A673 (cell line): ENCODE measurements at places on chromosomes 12 and 14. TPM values are rescaled to one million over a fixed set of nuclear protein-coding genes. Genes with fewer than 3 reads are reported as not detected.

DNA sequence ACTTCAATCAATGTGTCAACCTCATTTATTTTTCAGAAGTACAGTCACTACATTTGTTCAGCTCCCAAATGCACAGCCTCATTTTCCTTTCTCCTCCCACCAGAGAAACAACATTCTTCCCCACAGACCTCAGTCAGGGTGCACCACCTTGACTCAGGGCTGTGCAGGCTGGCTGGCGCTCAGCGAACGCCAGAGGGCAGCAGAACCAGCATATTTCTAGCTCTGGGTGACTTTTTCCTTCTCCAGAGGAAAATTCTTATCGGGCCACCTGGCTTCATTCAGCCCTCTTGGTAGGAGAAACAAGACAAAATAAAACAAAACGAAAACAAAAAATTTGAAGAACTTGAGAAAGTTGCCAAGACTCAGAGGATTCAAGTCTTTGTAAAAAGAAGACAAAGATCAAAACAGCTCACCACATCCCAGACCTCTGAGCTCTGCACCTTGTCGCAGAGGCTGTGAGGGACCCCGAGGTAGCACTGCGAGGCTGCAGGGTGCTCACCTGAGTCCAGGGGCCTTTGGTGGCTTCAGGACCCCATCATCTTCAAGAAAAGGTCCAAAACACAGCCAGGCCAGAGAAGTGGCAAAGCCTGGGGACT is 33.7 kb downstream of the PAH start:
- DNase-seq, result peak; percentile 57
- H3K27ac ChIP-seq, result no peak overlapping the region
- no peaks in the 10 kb centered on the region for H3K36me3 ChIP-seq

TAS2R9 gene
- total RNA-seq, result not detected in 2 replicates

RD3L gene
- not detected in 2 replicates for total RNA-seq

ALG10B gene
- total RNA-seq, result 12.1 and 13.8 TPM in 2 replicates

GRCh38 chr12:101297661-101298060 is 17.8 kb downstream of the UTP20 start:
- no peak overlapping the region for H3K4me3 ChIP-seq
- H3K27me3 ChIP-seq, result no peaks in the 10 kb centered on the region
- H3K4me1 ChIP-seq, result no peaks in the 10 kb centered on the region
- no peak overlapping the region for H3K27ac ChIP-seq
- peaks cover 39% of the 10 kb centered on the region for H3K36me3 ChIP-seq
- no peak for DNase-seq

GRCh38 chr12:139585-139984 is 73.0 kb downstream of the IQSEC3 start:
- H3K27me3 ChIP-seq, result peaks cover 28% of the 10 kb centered on the region
- no peaks in the 10 kb centered on the region for H3K4me1 ChIP-seq
- H3K4me3 ChIP-seq, result no peak overlapping the region

DNA sequence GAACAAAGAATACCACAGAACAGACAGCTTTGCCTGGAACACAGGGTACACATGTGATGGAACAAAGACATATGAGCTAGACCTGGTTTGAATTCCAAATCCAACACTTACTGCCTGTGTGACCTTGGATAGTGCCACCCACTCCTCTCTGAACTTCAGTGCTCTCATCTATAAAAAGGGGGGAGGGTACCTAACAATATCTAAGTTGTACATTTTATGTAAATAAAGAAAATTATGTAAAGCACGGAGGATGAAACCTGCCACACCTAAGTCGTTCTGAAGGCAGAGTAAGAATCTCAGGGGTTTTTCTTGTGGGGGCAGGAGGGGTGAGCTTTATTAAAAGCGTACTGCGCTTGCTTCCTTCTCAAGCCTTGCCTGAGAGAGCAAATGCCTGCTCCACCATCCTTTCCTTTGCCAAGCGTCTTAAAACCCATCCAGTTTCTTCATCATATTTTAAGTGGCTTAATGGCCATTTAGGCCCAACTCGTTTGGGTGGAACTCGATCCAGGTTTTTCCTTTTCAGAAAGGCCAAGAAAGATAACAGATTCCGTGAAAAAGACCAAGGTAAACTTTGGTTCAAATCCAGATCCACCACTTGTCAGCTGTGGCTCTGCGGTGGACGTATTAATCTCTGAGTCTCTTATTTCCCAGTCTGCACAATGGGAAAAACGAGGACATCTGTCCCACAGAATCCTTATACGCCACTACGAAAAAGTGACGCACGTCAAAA is 946 bp downstream of the DDX24 start:
- peaks cover 38% of the 10 kb centered on the region for H3K36me3 ChIP-seq
- peak overlapping the region; percentile 95 for H3K27ac ChIP-seq
- peak; percentile 52 for DNase-seq
- H3K4me1 ChIP-seq, result peaks cover 12% of the 10 kb centered on the region

DNA sequence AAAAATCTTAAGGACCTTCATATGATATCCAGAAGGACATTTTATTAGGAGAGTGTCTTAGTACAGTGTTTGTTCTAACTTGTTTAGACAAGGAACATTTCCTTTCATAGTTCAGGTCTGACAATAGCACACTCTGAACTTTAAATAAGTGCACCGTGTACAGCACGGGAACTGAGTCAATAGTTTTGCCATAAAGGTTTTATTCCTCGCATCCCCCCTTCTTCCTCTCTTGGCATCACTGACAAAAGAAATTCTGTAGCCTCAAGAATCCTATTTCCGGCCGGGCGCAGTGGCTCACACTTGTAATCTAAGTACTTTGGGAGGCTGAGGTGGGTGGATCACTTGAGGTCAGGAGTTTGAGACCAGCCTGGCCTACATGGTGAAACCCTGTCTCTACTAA is 58.3 kb downstream of the TMCC3 start:
- DNase-seq, result no peak
- no peak overlapping the region for H3K4me3 ChIP-seq
- no peak overlapping the region for H3K27ac ChIP-seq
- no peaks in the 10 kb centered on the region for H3K27me3 ChIP-seq
- H3K36me3 ChIP-seq, result no peaks in the 10 kb centered on the region
- no peaks in the 10 kb centered on the region for H3K4me1 ChIP-seq

DNA sequence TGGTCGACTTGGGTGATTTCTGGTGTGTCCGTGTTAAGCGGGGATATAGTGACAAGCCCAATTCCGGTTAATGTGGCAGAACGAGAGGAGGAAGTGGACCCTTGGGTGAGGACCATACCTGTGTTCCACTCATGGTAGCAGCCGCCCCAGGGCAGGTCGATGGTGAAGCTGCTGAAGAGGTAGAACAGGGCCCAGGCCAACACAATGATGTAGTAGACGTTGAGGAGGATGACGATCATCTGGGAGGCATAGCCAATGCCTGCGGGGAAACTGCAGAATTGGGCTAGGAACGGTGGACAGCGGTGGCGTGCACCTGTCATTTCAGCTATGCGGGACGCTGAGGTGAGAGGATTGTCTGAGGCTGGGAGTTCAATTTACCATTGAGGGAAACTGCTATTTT is 20.1 kb downstream of the SLC6A13 start:
- H3K36me3 ChIP-seq, result no peaks in the 10 kb centered on the region
- no peak overlapping the region for H3K27ac ChIP-seq
- no peaks in the 10 kb centered on the region for H3K4me1 ChIP-seq
- H3K27me3 ChIP-seq, result no peaks in the 10 kb centered on the region

- no peaks in the 10 kb centered on the region for H3K4me1 ChIP-seq
- no peaks in the 10 kb centered on the region for H3K27me3 ChIP-seq
- H3K4me3 ChIP-seq, result no peak overlapping the region
- H3K27ac ChIP-seq, result no peak overlapping the region
- no peak for DNase-seq
These were observed 572.6 kb downstream of the SLC16A7 start for GRCh38 chr12:60168441-60168840.

- no peaks in the 10 kb centered on the region for H3K36me3 ChIP-seq
- no peak overlapping the region for H3K27ac ChIP-seq
- peaks cover 11% of the 10 kb centered on the region for H3K27me3 ChIP-seq
- no peak for DNase-seq
- no peak overlapping the region for H3K4me3 ChIP-seq
These were observed 88.3 kb upstream of the E2F7 start for GRCh38 chr12:77153706-77154105.

GRCh38 chr14:80718940-80719339 is 222.6 kb downstream of the CEP128 start:
- no peaks in the 10 kb centered on the region for H3K36me3 ChIP-seq
- no peaks in the 10 kb centered on the region for H3K4me1 ChIP-seq
- H3K27ac ChIP-seq, result no peak overlapping the region
- DNase-seq, result no peak
- no peaks in the 10 kb centered on the region for H3K27me3 ChIP-seq
- no peak overlapping the region for H3K4me3 ChIP-seq

DNA sequence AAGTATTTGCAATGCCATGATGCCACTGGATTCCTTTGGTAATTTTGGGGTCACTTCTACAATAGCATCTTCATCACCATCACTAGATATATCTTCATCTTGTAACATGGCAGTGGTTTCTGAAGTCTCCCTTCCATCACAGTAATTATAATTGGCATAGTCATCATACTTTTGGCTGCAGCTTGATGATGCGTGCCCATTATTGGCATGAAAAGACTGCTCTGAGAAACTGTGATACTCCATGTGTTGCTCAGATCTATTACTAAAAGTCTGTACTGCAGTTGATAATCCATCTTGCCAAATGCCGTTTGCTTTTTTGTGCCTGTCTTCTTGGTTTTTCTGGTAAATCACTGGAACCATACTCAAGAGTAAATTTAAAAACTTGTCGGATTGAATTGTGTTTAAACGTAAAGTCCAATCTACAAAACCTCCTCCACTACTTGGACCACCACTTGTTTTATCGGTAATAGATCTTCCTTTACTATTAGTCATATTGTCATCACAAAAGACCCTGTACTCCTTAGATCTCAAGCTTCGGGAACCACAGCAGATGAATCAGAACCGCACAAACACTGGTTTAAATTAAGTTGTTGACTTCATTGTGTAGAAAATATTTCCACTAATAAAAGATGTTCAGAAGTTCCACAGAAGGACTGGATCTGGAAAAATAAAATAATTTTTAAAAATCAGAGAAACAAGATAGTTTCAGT is 29.9 kb downstream of the SLC41A2 start:
- no peaks in the 10 kb centered on the region for H3K36me3 ChIP-seq
- H3K27me3 ChIP-seq, result peaks cover 5% of the 10 kb centered on the region
- no peak overlapping the region for H3K27ac ChIP-seq
- no peaks in the 10 kb centered on the region for H3K4me1 ChIP-seq
- H3K4me3 ChIP-seq, result no peak overlapping the region

ADCK1 gene
- 8.3 and 10.3 TPM in 2 replicates for total RNA-seq

GRCh38 chr12:86735851-86736250 is 479.7 kb upstream of the MGAT4C start:
- no peaks in the 10 kb centered on the region for H3K4me1 ChIP-seq
- H3K36me3 ChIP-seq, result no peaks in the 10 kb centered on the region
- DNase-seq, result no peak
- H3K27me3 ChIP-seq, result no peaks in the 10 kb centered on the region
- H3K27ac ChIP-seq, result no peak overlapping the region

- DNase-seq, result no peak
- no peak overlapping the region for H3K27ac ChIP-seq
- H3K4me3 ChIP-seq, result no peak overlapping the region
- H3K27me3 ChIP-seq, result no peaks in the 10 kb centered on the region
These were observed 115.5 kb downstream of the KIF26A start for GRCh38 chr14:104253901-104254353.

RPL10L gene
- not detected in 2 replicates for total RNA-seq

- H3K27me3 ChIP-seq, result no peaks in the 10 kb centered on the region
- H3K4me3 ChIP-seq, result no peak overlapping the region
- no peak overlapping the region for H3K27ac ChIP-seq
These were observed 123.9 kb downstream of the GPR65 start for GRCh38 chr14:88128816-88129215.

DNA sequence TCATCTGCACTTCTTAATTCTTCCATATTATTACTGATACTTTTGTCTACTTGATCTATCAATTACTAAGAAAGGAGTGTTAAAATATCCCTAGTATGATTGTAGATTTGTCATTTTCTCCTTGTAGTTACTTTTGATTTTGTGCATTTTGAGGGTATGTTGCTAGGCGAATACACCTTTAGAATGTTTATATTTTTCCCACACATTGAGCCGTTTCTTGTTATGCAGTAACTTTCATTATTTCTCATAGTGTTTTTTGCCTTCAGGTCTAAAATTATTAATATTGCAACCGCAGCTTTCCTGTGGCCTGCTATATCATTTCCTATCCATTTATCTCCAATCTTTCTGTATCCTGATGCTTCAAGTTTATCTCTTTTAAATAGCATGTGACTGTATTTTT is 44.6 kb upstream of the C12orf42 start:
- no peaks in the 10 kb centered on the region for H3K4me1 ChIP-seq
- no peak for DNase-seq

DNA sequence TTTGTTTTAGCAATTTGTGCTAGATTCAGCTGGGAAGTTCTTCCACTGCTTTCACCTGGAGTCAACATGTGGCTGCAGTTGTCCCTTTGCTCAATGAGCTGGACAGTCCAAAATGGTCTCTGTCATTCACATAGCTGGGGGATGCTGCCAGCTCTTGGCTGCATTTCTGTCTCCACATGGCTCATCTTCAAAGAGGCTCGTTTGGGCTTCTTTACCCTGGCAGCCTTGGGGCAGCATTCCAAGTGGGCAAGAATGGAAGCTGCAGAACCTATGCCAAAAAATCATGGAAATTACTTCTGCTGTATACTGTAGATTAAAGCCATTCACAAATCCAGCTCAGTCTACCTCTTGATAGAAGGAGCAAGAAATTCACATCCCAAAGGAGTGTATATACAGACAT is 199.1 kb downstream of the SLC5A8 start:
- H3K27me3 ChIP-seq, result no peaks in the 10 kb centered on the region
- no peaks in the 10 kb centered on the region for H3K4me1 ChIP-seq
- H3K4me3 ChIP-seq, result no peak overlapping the region
- H3K36me3 ChIP-seq, result no peaks in the 10 kb centered on the region

DNA sequence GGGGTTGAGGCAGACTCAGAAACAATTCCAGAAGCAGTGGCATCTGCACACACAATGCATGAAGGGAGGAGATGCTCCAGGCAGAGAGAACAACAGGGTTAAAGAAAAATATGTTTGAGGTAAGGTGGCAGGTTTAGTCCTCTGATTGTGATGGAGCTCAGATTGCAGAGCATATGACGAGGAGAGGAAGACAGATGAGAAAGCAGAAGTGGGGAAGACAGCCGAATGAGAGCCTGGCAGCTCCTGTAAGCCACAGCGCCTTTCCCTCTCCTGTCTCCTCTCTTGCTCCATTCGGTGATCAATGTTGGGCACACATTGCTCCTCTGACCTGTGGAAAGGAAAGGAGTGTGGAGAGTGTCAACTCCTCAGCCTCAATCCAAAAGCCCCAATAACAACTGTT is 372.2 kb downstream of the GXYLT1 start:
- H3K4me3 ChIP-seq, result no peak overlapping the region
- no peaks in the 10 kb centered on the region for H3K27me3 ChIP-seq
- H3K36me3 ChIP-seq, result no peaks in the 10 kb centered on the region
- DNase-seq, result no peak

KRT77 gene
- total RNA-seq, result not detected in 2 replicates

- no peaks in the 10 kb centered on the region for H3K4me1 ChIP-seq
- H3K27ac ChIP-seq, result no peak overlapping the region
- no peak overlapping the region for H3K4me3 ChIP-seq
- DNase-seq, result no peak
These were observed 21.8 kb upstream of the PLEKHA5 start for GRCh38 chr12:19107750-19108149.

MYO1H gene
- not detected in 2 replicates for total RNA-seq

RERG gene
- total RNA-seq, result 0.35 TPM in 1 of 2 replicates, not detected in the other
